ENCODE measurements at places on chromosomes 12 and 14.

GRCh38 chr14:24366721-24367513, 1.1 kb upstream of the NFATC4 start:
- DNase-seq: no peak

- DNase-seq: no peak
Measured at GRCh38 chr14:75832621-75833297, 149.0 kb downstream of the TGFB3 start.

DNA sequence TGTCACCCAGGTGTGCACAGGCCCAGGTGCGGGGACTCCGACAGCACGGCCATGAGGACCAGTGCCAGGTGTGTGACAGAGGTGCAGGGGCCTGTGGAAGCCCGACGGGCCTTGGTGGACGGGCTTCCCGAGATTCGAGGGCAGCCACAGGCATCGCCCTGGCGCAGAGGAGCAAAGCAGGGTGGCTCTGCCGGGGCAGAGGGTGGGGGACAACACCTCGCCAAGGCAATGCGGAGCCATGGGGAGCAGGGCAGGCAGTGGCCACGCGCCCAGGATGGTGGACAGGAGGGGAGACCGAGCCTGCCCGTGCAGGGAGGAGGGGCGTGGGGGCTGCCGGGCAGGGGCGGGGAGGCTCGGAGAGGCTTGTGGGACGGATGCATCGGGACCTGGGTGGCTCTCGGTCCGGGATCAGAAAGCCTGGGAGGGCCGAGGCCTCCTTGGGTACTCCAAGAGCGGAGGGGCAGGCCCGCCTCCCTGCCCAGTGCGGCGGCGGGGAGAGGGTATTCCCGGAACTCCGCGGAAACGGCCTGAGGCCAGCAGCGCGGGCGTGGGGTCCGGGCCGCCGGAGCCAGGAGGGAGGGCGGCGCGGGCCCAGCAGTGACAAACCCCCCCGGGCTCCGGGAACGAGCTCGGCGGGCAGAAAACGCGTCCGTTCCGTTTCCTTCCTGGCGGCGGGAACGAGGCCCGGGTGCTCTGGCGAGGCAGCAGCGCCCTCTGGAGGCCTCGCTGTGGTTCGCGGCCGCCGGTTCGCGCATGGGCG, 1.6 kb downstream of the TMEM121 start:
- DNase-seq: peak; percentile 74

DNA sequence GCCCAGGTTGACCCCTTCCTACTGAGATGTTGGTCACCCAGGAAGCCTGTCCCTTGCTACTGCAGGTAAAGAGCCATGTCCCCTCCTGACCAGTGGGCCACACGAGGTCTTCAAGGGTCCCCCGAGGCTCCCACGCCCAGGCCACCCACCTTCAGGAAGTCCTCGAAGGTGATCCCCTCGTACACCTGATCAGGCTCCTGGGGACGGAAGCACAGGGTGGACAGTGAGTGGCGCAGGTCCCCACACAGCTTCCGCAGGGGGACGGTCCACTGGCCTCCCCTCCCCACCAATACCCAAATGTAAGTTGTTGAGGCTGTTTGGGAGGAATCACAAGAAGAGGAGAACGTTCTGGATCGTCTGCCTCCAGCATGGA, 57.4 kb downstream of the TESC start:
- DNase-seq: no peak

DNA sequence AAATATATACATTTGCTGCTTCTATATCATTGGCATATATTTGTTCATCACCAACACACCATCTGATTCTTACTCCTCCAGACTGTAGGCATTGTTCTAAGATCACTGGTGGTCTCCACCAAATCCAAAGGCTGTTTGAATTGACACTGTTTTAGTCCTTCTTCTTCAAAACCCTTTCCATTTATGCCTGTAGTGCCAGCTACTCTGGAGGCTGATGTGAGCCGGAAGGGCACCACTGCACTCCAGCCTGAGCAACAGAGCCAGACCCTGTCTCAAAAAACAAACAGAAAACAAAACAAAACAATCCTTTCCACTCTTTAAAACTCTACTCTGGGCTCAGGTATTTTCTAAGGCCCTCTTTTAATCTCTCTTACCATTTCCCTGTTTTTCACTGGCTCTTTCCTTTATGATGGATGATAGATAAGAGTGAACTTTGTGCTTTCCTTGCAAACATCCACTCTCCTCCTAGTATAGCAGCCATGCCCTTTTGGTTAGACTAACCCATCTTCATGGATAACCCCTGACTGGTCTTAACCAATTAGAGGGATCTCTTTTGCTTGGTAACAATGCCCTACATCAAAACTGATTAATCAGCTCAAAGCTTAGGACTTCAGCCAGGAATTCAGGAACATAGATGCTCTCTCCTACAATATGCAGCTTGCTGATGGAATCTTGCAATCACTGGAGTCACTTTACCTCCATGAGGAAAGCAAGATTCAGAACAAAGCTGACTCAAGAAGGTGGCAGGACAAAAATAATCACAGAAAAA, 24.9 kb downstream of the SPTSSA start:
- DNase-seq: no peak

- DNase-seq: no peak
Measured at GRCh38 chr14:89108608-89109007, 284.2 kb downstream of the TTC8 start.

DNA sequence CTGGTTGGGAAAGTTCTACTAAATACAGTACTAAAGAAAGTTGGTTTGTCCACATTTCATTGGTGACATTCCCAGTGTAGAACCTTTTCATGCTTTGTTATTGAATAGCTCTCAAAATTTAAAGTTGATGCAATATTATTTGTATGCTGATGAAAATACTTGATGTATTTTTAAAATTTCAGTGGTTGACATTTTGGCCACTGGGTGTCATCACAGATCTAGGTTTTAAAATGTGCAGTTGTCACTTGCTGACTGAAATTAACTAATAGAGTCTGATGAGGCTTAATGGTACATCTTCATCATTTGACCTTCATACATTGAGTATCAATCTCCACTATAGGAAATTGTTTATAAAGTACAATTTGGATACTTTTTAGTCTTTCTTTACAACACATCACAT, 37.1 kb downstream of the CMAS start:
- no peak for DNase-seq

DNA sequence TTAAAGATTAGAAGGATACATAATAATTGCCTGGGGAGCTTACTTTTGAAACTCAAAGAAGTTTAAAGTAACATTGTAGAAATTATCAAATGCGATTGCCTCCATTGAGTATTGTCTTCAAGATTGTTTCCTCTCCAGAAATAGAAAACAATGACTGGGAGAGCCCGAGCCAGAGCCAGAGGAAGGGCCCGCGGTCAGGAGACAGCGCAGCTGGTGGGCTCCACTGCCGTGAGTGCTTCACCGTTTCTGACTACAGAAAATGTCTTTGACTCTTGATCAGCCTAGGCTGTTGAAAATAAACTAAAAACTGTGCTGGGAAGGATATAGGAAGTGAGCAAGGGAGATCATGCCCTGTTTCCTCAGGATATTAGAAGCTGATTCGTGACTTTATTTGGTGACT, 4.8 kb downstream of the PIWIL1 start:
- no peak for DNase-seq

All from T-cell (primary cell).